Smooth muscle cell of bladder (primary cell): ENCODE measurements at places on chromosomes 3 and 15. TPM values are rescaled to one million over a fixed set of nuclear protein-coding genes. Genes with fewer than 3 reads are reported as not detected.

The IL5RA gene
- total RNA-seq, result not detected in 2 replicates

The GATM gene
- total RNA-seq, result 0.14 and 0.55 TPM in 2 replicates

The ZPLD1 gene
- total RNA-seq, result 0.28 TPM in 2 replicates

The SSR3 gene
- total RNA-seq, result 190 and 328 TPM in 2 replicates

The TMEM43 gene
- total RNA-seq, result 65.6 and 77.8 TPM in 2 replicates

The TPRG1 gene
- total RNA-seq, result 0.43 and 0.55 TPM in 2 replicates

The GOLGA6L4 gene
- total RNA-seq, result 0.37 and 0.43 TPM in 2 replicates

The TBL1XR1 gene
- total RNA-seq, result 253 and 387 TPM in 2 replicates

The ICE2 gene
- 25.9 and 27.1 TPM in 2 replicates for total RNA-seq

The HESX1 gene
- 0.14 and 0.65 TPM in 2 replicates for total RNA-seq

The ISL2 gene
- total RNA-seq, result 0.37 and 0.71 TPM in 2 replicates

The TNFAIP8L3 gene
- total RNA-seq, result 10.0 and 14.2 TPM in 2 replicates

The CD96 gene
- under 0.01 and 0.09 TPM in 2 replicates for total RNA-seq

The RAB27A gene
- total RNA-seq, result 9.0 and 10.5 TPM in 2 replicates

The HES1 gene
- 3.3 and 5.5 TPM in 2 replicates for total RNA-seq
